ENCODE measurements at places on chromosomes 2 and 18.
A peak's percentile ranks its signal among the peaks of the same experiment; 100 is the strongest.

- peak; percentile 39 for DNase-seq
Observed at GRCh38 chr2:11746807-11747459, 501 bp downstream of the LPIN1 start.

DNA sequence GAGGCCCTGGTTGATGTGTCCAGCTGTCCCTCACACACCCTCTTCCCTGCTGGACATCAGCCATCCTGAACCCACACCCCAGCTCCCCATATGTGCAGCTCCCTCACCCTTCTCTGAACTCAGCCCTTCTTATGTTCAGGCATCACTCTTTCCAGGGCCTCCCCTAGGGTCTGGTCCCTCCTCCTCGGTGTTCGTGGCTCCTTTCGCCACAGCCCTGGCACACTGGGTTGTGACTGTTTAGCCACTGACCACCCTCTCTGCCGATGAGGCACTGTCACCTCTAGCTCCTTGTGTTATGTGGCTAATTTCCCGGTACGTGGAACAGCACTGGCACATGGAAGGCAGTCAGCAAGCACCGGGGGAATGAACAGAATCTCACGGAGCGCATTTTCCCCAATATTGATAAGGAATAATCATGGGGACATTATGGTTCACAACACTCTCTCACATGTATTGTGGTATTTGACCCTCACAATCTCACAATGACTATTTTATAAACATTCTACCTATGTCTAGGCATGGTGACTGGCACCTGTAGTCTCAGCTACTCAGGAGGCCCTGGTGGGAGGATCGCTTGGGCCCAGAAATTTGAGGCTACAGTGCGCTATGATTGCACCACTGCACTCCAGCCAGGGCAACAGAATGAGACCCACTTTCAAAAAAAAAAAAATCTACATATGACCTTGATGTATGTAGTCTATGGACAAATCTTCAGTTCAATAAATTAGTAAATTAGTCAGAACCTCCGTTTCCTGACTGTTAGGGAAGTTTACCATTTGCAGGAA lies 292.1 kb downstream of the MYT1L start:
- DNase-seq: no peak

GRCh38 chr18:78735131-78736014 lies 244.2 kb upstream of the SALL3 start:
- no peak for DNase-seq

DNA sequence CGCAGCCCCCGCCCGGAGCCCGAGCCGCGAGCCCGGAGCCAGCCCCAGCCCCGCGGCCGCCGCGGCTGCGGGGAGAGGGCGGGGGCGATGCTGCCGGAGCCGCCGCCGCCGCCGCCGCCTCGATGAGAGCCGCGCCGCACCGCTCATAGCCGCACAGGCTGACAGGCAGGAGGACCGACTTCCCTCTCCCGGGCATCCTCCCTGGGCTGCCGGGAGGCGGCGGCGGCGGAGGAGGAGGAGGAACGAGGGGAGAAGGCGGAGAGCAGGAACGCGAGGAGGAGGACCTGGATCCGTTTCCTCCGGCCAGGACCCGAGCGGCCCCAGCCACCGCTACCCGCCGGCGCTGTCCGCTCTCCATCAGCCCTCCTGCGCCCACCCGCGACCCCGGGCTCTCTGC lies 370 bp downstream of the KLHL29 start:
- DNase-seq: peak; percentile 44

- DNase-seq: no peak
Observed at GRCh38 chr2:173472112-173472511, 117.4 kb downstream of the CDCA7 start.

DNA sequence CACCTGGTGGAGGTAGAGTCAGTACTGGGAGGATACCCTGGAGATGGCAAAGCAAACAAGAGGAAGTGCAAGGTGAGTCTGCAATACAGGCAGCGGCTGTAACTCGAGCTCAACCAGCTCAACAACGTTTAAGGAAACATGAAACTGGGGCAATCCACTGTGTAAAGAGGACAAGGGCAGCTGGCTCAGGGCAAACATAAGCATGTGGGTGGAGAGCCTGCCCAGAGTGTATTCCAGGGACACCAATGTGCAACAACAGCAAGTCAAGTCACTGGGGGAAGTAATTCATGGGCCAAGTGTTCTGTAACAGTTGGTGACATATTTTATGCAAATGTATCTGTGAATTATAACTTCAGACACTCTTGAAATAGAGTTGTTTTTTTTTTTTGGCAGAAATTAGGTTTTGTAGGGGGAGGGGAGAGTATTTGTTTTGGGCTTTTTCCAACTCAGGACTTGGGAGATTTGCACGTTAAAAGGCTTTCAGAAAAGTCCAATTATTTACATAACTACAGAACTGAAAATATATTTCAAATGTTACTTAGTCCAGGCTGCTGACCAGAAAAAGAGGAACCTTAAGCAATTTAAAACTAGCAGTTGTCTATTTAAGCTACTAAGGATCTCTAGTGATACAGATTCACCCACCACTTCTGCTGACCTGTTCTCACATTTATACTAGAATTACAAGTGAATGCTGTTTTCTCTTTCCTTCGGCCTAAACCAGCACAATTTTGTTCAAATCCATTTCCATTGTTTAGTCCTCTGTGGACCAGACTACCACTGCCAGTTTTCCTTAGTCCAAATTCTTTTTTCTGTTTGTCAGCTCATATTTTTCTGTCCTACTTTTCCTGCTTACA lies 18.6 kb downstream of the NRXN1 start:
- no peak for DNase-seq

DNA sequence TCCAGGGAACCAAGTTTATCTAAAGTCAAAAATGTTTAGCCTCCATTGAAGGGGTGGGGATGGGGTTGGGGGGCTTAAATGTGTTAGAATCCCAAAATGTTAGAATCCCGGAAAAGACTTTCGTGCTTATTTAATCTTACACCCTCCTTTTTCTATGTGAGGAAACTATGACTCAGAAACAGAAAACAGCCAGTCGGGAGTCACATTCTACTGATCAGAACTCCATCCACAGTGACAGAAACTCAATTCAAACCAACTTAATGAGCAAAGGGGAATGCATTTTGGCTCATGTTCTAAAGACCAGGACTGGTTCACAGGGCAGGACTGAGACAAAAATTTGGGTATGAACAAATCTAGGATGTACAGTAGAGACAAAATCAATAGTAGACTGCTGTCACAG lies 31.9 kb upstream of the AFTPH start:
- DNase-seq: no peak

DNA sequence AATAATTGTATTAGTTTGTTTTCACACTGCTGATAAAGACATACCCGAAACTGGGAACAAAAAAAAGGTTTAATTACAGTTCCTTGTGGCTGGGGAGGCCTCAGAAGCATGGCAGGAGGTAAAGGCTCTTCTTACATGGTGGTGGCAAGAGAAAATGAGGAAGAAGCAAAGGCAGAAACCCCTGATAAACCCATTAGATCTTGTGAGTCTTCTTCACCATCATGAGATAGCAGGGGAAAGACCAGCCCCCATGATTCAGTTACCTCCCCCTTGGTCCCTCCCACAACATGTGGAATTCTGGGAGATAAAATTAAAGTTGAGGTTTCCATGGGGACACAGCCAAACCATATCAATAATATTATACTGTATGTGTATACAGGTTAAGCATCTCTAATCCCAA lies 73.3 kb upstream of the CABLES1 start:
- no peak for DNase-seq

GRCh38 chr2:177275040-177275742 lies 10.7 kb upstream of the NFE2L2 start:
- no peak for DNase-seq

DNA sequence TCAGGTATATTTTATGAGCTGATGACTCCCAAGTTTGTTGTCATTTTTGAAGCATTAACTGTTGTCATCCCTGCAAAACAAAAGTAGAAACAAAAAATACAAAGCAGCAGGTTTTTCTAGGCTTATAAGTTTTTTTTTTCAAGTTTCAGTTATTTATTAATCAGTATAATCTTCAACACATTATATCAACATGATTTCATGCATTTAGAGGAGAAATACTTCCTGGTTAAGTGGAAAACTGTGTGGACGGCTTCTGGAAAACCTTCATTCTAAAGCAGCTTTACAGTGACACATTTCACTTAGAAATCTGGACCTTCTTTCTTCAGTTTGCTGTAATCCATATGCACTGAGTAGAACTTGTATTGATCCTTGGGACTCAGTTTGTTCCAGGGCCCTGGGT lies 34.6 kb upstream of the CD28 start:
- DNase-seq: no peak
